ENCODE measurements at places on chromosomes 3 and 15.

DNA sequence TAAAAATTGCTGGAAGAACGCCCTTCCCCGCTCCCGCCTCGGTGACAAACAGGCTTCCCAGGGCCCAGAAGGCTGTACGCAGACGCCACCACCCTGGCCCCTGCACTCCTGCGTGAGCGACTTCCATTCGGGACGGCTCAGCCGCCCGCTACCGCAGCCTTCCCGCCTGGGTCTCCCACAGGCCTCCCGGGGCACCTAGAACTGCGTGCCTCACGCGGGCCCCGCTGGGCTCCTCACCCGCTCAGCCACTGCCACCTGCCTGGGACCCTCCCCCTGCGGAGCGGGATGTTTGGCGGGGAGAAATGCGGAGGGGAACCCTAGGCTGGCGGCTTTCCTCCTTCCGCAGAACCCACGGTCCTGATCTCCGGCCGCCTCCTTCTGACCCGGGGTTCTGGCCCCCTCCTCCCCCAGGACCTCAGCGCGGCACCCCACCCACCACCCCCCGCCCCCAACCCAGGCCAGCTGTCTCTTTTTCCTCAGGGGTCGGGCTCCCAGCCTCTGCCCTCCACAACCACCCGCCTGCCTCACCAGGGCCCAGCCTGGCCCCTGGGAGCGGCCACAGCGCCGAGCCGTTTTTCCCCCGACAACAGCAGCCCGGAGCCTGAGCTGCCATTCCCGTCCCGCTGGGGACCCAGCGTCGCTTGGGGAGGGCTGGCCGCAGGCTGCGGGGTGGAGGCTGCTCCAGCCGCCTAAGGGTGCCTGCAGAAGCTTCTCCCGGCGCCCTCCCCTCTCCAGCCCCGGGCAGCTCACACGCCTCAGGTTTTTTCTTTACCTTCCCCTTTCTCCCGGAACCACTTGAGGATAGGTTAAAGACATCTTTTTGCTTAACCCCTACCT lies 27.6 kb upstream of the RAB7A start:
- no peak for DNase-seq

DNA sequence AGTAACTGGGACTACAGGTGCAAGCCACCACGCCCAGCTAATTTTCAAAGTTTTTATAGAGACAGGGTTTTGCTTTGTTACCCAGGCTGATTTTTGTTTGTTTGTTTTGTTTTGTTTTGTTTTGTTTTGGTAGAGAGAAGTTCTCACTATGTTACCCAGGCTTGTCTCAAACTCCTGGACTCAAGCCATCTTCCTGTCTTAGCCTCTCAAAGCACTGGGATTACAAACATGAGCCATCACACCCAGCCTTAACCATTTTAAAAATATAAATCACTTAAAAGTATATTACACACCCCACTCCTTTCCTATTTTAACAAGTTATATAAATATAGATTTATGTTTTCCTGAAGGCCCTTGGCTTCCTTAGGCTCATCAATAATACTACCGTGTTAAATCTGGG lies 6.5 kb upstream of the DYNC1LI1 start:
- no peak for DNase-seq

DNA sequence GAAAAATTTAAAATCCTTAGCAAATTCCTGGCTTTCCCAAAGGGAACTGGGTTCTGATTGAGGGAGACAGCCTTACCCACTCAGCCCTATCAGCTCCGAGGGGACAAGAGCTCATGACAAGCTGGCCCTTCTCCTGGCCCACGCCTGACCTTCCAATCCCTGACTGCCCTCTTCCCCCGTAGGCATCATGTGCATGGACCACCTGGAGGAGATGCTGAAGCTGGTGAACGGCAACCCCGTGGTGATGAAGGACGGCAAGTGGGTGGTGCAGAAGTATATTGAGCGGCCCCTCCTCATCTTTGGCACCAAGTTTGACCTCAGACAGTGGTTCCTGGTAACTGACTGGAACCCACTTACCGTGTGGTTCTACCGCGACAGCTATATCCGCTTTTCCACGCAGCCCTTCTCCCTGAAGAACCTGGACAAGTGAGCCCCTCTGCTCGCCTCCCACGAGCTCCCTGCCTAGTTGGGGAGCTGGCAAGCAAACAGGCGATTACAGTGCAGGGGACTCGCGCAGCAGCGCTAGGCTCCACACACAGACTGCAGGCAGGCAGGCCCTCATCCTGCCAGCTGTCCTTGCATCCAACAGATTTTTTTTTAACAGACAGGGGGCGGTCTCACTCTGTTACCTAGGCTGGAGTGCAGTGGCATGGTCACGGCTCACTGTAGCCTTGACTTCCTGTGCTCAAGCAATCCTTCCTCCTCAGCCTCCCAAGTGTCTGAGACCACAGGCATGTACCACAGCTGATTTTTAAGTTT lies 16.8 kb downstream of the RPUSD3 start:
- no peak for DNase-seq

DNA sequence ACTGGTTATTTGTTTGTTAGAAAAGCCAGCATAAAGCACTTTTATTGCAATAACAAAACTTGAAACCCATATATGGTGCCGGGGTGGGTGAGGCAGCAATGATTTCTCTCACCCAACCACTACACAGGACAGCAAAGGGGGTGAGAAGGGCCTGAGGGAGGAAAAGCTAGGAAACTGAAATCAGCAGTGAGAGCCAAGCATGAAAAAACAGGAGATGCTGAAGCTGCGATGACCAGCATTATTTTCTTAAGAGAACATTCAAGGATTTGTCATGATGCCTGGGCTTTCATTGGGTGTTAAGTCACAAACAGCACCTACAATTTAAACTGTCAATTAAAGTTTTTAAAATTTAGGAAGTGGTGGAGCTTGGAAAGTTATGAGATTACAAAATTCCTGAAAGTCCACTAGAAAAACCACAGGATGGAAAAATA lies 11.9 kb upstream of the TM4SF4 start:
- no peak for DNase-seq

GRCh38 chr3:187130346-187131066 lies 8.8 kb downstream of the RPL39L start:
- peak; percentile 44 for DNase-seq

DNA sequence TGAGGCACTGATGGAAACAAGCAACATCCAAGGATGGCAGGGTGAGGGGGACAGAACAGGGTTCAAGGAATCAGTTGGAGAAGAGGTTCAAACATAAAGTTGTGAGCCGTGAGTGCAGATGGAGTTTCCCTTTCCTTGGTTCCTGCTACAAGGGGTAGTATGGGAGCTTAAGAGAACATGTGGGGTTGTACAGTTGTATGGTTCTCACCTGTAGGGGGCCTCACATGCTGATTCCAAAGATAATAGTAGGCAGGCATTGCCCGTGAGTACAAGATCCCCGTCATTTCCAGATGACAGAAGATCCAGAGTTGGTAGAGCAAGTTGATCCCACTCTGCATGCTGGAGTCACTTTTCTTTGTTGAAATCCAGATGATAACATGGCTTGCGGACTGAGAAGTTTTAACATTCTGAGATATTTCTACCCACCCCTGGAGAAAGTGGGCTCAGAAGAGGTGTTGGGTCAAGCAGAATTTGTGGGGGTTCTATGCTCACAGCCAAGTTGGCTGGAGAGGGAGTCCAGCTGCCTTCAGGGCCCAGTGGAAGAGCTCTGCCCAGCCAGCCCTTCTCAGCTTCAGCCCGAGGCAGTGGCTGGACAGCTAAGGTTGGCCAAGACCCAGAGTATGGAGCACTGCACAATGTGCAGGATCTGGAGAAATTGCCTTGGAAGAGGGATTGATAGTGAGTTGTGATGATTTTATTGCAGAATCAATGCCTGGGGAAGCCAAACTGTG lies 141.8 kb downstream of the THSD4 start:
- DNase-seq, result no peak

DNA sequence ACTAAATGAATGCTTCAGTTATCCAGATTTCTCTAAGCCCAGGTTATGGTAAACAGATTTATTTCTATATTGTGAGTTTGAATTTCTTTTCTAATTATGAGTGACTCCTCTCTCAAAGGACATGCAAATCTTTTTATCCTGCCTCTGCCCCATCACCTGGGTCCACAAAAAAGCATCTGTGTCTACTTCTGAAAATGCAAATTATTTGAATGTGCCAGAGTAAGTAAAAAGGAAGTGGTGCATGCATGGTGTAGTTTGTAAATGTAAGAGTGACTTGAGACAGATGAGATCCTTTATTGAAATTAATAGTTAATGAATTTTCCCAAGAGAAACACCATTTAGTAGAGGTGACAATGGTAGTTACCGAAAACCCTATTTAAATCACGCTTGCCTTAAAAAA lies 26.9 kb downstream of the MCTP2 start:
- DNase-seq, result no peak

- no peak for DNase-seq
Observed at GRCh38 chr15:85755942-85756341, 38.8 kb downstream of the KLHL25 start.

DNA sequence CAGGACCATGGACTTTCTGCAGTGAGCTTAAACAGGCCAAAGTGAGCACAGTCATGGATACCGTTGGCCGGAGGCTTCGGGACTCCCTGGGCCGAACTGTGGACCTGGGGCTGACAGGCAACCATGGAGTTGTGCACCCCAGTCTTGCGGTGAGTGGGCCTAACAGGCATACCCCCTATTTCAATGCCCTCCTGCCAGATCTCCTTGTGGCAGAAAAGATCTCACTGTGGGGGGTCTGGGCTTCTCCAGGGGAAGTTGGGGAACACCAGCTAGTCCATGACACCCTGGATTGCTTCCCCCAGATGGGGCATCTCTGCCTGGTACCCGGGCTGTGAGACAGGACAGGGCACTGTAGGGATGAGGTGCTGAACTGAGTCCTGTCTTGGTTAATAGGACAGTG lies 29.5 kb downstream of the ACAD9 start:
- DNase-seq, result no peak

DNA sequence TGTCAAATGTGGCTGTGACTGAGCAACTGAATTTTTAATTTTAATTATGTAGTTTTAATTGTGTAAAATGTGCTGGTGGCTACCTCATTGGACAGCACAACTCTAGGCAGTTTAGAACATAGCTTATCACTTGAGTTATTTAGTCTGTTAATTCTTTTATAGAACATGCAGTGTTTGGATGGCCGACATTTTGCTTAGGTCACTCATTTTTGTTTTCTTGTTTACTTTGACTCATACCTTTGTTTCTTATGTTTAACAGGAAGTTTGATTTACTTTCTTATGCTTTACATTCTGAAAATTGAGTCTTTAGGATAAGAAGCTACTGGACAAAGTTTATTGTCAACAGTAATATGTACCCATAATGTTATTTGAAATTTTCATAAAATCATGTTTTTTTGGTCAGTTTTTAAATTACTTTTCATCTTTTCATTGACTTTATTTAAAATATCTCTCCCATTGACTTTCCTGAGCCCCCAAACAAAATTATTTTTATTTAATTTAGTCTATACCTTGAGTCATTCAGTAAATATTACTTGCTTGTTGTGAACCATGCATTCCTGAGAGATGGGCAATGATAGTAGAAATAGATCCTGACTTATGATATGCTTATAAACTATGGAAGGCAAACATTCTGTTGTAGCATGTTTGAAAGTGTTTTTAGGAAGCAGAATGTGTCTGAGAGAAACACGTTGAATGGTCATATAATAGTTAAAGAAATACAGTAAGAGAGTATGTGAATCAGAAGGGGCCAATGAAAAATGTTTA lies 60.6 kb downstream of the TCF12 start:
- DNase-seq, result no peak

DNA sequence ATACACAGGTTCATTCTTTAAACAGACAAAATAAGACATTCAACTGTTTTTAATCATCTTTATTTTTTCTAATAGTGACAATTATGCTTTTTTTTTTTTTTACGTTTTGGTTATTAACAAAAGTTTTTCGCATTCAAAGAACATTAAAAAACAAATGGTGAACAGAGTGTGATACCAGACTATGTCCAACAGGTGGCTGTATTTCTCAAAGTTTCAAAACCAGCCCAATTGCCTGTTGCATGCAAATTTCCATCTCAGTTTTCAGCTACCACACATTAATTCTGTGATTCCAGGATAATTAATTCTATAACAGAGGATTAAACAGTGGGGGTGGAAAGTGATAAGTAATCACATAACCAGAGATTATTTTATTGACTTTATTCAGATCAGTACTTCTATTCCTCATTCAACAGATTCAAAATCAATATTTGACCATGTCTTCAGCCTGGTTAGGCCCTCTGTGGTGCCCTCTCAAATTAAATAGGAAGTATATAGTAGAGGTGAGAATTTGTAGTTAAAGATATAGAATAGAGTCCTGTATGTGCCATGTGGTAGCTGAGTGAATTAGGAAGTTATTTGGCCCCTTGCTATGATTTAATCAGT lies 122.2 kb upstream of the DCBLD2 start:
- DNase-seq, result no peak

- no peak for DNase-seq
Observed at GRCh38 chr3:373193-373779, 176.7 kb downstream of the CHL1 start.

GRCh38 chr3:15359677-15360397 lies 27.5 kb upstream of the SH3BP5 start:
- no peak for DNase-seq

DNA sequence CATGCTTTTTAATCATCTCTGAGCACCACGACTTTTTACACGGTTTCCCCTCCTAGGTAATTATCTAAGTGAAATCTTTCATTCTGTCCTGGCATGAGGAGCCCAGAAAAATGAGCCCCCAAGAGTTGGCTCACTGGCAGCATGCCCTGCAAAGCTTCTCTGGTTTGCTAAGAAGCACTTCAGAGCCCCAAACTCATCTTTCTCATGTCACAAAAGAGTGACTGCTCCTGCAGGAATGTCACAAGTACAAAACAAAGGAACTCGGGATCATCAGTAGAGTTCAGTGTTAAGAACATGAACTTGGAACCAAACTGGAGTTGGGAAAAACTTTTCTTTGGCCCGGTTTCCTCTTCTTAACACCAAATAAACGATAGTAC lies 123.9 kb downstream of the FOXB1 start:
- DNase-seq, result no peak

DNA sequence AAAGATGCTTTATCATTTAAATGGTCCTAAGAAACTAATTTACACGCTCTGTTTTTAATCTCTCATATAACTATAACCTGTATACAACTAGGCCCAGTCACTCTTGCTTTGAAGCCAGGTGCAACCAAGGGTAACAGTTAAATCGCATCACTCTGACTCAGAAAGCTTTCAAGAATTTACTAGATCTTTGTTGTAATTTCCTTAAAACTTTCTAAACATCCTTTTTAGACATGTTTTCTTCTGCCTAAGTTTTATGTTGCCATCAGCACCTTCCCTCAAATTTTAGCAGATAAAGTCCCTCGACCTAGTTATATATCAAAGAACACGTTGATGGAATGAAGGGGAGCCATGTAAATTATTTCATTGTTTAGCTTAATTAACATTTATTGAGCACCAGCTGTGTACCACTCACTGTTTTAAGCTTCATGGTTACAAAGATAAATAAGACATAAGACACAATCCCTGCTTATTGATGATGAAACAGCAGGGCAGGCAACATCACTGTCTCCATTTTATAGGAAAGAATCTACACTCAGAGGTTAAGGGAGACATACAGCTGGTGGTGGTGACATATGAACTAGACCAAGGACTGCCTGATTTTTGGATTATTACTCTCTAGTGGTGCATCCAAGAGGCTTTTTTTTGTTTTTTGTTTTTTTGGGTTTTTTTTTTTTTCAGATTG lies 101.0 kb downstream of the CD200R1L start:
- no peak for DNase-seq

- no peak for DNase-seq
Observed at GRCh38 chr3:195032106-195032759, 238.7 kb downstream of the XXYLT1 start.

Measured in T-helper 22 cell (primary cell).